Suprapubic skin (tissue), 4 donors: ENCODE measurements at places on chromosomes 2 and 18. TPM values are rescaled to one million over a fixed set of nuclear protein-coding genes. Genes with fewer than 3 reads are reported as not detected.

CD302 gene
- 32.3 TPM for total RNA-seq

DNA sequence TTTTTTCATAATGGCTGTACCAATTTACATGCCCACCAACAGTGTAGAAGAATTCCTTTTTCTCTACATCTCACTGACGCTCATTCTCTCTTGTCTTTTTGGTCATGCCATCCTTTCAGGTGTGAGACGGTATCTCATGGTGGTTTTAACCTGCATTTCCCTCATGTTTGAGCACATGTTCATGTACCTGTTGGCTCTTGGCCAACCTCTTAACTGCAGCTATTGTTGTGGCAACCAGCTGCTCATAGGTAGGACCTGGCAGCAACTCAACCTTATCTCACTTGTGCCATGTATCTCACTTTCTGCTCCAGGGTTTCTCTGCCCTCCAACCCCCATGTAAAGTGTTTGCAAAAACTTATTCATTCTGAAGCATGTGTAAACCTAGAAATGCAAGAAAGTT is 167.5 kb downstream of the UPP2 start:
- no peaks in the 10 kb centered on the region for H3K4me1 ChIP-seq
- DNase-seq: no peak
- no peak overlapping the region for H3K4me3 ChIP-seq
- H3K36me3 ChIP-seq: no peaks in the 10 kb centered on the region

- no peak overlapping the region for H3K4me3 ChIP-seq
- H3K36me3 ChIP-seq: no peaks in the 10 kb centered on the region
- no peaks in the 10 kb centered on the region for H3K27me3 ChIP-seq
- DNase-seq: no peak
- H3K27ac ChIP-seq: no peak overlapping the region
These were observed 44.2 kb downstream of the DPYSL5 start for GRCh38 chr2:26892133-26892532.

- no peaks in the 10 kb centered on the region for H3K27me3 ChIP-seq
- no peak overlapping the region for H3K27ac ChIP-seq
- DNase-seq: no peak
- no peak overlapping the region for H3K4me3 ChIP-seq
These were observed 18.4 kb upstream of the YES1 start for GRCh38 chr18:830315-830901.

TANC1 gene
- 69.8 TPM for total RNA-seq

- H3K27me3 ChIP-seq: no peaks in the 10 kb centered on the region
- peaks cover 11% of the 10 kb centered on the region for H3K4me1 ChIP-seq
- DNase-seq: no peak
- H3K4me3 ChIP-seq: peak within 1 kb of the TSS; percentile 51
- no peak within 1 kb of the TSS for H3K27ac ChIP-seq
These were observed at the start of gene CSRNP3 for GRCh38 chr2:165469417-165469816. TSS of gene CSRNP3 (plus strand) at chr2:165469698. CDS start at chr2:165595066, 125,368 bp downstream.

MROH2A gene
- not detected for total RNA-seq

- no peak overlapping the region for H3K27ac ChIP-seq
- no peaks in the 10 kb centered on the region for H3K4me1 ChIP-seq
- H3K4me3 ChIP-seq: no peak overlapping the region
- peaks cover 15% of the 10 kb centered on the region for H3K27me3 ChIP-seq
- H3K36me3 ChIP-seq: no peaks in the 10 kb centered on the region
- DNase-seq: no peak
These were observed 65.7 kb downstream of the CELF4 start for GRCh38 chr18:37499913-37500312.

CAPN14 gene
- total RNA-seq: 0.70 TPM

DNA sequence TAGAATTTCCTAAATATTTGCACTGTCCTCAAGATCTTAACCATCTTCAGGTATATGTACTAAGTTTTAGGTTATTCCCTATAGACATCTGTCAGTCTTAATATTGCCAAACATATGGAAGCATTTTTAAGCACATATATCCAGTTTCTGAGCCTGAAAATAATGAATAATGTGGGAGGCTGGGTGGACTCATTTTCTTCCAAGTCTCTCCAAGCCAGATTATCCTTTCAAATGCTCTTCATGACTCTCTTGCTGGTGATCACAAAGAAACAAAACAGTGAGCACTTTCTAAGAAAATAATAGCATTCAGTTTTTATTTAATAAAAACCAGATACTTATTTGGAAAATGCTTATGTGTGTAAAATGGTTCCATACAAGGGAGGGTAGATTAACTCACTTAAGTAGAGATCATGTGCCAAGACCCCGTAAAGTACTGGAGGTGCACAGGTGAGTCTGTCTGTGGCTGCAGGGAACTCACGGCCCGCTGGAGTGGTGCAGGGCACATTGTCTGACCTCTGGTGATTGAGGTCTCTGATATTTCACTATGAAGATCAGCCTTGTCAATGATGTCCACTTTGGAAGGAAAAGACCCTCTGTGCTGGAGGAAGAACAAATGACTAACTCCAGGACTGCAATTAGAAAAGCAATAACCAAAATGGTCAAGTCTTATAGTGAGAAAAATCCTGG is 161.6 kb downstream of the TMEM18 start:
- no peaks in the 10 kb centered on the region for H3K4me1 ChIP-seq
- no peaks in the 10 kb centered on the region for H3K36me3 ChIP-seq
- no peak overlapping the region for H3K4me3 ChIP-seq
- H3K27ac ChIP-seq: no peak overlapping the region

DNA sequence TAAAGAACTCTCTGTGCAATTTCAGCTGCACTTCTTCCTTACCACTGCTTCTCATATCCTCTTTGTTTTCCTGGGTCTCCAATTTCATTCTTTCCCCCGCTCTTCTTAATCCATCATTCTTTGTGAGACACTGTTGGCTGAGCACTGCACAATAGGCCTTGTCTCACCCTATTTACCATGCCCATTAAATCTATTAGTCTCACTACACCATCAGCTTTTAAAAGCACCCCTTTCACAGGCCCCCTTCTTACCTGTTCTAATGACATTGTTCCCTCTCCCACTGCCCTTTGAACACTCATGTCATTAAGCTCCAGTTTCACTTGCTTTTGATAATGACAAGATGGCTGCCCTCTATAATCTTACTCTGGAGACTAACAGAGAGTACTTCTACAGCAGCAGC is 404.1 kb upstream of the ACVR2A start:
- DNase-seq: no peak
- no peaks in the 10 kb centered on the region for H3K36me3 ChIP-seq
- H3K4me1 ChIP-seq: no peaks in the 10 kb centered on the region
- H3K27me3 ChIP-seq: no peaks in the 10 kb centered on the region

DNA sequence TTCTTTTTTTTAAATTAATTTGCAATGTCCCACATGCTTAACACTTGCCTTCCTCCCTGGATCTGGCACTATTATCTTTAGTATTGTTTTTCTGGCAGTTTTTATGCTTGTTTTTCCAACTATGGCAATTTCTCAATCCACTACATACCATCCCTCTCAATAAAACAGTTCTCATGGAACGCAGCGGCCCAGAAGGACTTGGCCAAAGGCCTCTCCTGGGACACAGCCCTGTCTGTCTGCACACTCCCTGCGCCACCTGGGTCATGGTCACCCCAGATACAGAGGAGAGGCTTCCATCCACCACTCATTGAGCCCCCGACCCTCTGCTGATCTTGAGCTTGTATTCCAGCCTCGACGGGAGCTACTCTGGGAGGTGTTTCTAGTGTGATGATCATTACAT is 91.2 kb downstream of the TWIST2 start:
- H3K36me3 ChIP-seq: no peaks in the 10 kb centered on the region
- no peak overlapping the region for H3K4me3 ChIP-seq
- peak overlapping the region; percentile 18 for H3K27ac ChIP-seq
- H3K27me3 ChIP-seq: no peaks in the 10 kb centered on the region

- H3K27ac ChIP-seq: peak overlapping the region; percentile 16
- no peak overlapping the region for H3K4me3 ChIP-seq
- H3K36me3 ChIP-seq: no peaks in the 10 kb centered on the region
- peaks cover 18% of the 10 kb centered on the region for H3K4me1 ChIP-seq
These were observed 64.7 kb upstream of the MGAT5 start for GRCh38 chr2:134189009-134189720.

- H3K27me3 ChIP-seq: no peaks in the 10 kb centered on the region
- H3K4me3 ChIP-seq: no peak overlapping the region
- no peak for DNase-seq
- no peak overlapping the region for H3K27ac ChIP-seq
- H3K36me3 ChIP-seq: peaks cover 40% of the 10 kb centered on the region
These were observed 14.0 kb downstream of the TYMS start for GRCh38 chr18:671405-671804.

DNA sequence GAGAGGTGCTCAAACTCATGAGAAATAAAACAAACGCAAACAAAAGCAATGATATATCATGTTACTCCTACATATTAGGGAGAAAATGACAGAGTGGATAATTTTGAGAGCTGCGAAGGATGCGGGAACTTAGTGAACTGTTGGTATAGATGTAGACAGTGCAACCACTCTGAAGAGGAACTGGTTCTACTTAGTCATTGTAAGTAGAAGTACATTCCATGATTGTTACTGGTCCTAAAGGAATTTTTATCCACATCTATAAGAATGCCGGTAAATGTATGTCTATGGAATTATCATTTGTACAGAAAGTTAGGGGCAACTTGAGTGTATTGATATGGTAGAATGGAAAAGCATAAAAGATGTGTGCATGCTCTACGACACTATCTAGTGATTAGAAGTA is 1238.4 kb downstream of the LRP1B start:
- no peaks in the 10 kb centered on the region for H3K27me3 ChIP-seq
- H3K4me3 ChIP-seq: no peak overlapping the region
- no peaks in the 10 kb centered on the region for H3K36me3 ChIP-seq
- no peak for DNase-seq
- no peaks in the 10 kb centered on the region for H3K4me1 ChIP-seq

RAB27B gene
- 18.0 TPM for total RNA-seq

GRCh38 chr2:134763164-134763710 is 44.4 kb upstream of the TMEM163 start:
- H3K4me3 ChIP-seq: no peak overlapping the region
- H3K36me3 ChIP-seq: no peaks in the 10 kb centered on the region
- DNase-seq: no peak
- no peaks in the 10 kb centered on the region for H3K27me3 ChIP-seq
- no peaks in the 10 kb centered on the region for H3K4me1 ChIP-seq
- no peak overlapping the region for H3K27ac ChIP-seq

- H3K4me1 ChIP-seq: peaks cover 23% of the 10 kb centered on the region
- H3K36me3 ChIP-seq: peaks cover 23% of the 10 kb centered on the region
- no peaks in the 10 kb centered on the region for H3K27me3 ChIP-seq
- DNase-seq: no peak
- no peak overlapping the region for H3K4me3 ChIP-seq
These were observed 291.5 kb upstream of the CCDC68 start for GRCh38 chr18:55250768-55251173.

- no peak for DNase-seq
- H3K4me1 ChIP-seq: no peaks in the 10 kb centered on the region
- no peaks in the 10 kb centered on the region for H3K27me3 ChIP-seq
- no peaks in the 10 kb centered on the region for H3K36me3 ChIP-seq
- H3K4me3 ChIP-seq: no peak overlapping the region
These were observed 59.3 kb upstream of the ANKRD44 start for GRCh38 chr2:197369933-197370320.

- no peak overlapping the region for H3K4me3 ChIP-seq
- H3K27ac ChIP-seq: no peak overlapping the region
- peaks cover 19% of the 10 kb centered on the region for H3K4me1 ChIP-seq
- no peaks in the 10 kb centered on the region for H3K27me3 ChIP-seq
These were observed 21.0 kb downstream of the SMAD2 start for GRCh38 chr18:47909484-47909883.

DNA sequence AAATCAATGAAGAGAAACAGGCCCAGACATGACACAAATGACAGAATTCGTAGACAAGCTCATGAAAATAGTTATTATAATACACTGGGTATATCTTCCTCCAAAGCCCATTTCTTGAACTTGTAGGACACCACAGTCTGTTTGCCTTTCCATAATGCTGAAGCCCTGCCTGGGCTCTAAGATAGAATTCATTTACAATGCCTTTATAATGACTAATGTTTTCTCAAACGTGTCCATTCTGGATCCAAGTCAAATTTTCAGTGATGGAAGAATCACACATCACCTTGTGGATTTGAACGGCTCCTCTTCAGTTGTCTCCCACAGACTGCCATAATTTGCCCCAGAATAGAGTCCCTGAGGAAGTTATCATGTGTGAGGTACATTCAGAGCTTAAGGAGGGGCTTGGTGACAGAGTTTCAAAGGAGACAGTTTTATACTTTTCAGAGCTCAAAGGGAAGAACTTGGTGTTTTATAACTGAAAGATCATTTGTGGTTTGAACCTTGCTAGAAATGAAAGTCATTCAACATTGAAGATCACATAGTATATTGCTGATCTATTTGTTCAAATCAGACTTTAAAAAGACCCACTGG is 38.2 kb downstream of the CASP8 start:
- no peak for DNase-seq
- no peaks in the 10 kb centered on the region for H3K4me1 ChIP-seq
- H3K36me3 ChIP-seq: no peaks in the 10 kb centered on the region
- H3K27me3 ChIP-seq: no peaks in the 10 kb centered on the region

TTC27 gene
- total RNA-seq: 14.0 TPM

- no peaks in the 10 kb centered on the region for H3K27me3 ChIP-seq
- H3K36me3 ChIP-seq: peaks cover 5% of the 10 kb centered on the region
- no peak overlapping the region for H3K4me3 ChIP-seq
- H3K27ac ChIP-seq: no peak overlapping the region
These were observed 57.6 kb downstream of the SFXN5 start for GRCh38 chr2:73013936-73014335.

ST6GAL2 gene
- 5.3 TPM for total RNA-seq

DNA sequence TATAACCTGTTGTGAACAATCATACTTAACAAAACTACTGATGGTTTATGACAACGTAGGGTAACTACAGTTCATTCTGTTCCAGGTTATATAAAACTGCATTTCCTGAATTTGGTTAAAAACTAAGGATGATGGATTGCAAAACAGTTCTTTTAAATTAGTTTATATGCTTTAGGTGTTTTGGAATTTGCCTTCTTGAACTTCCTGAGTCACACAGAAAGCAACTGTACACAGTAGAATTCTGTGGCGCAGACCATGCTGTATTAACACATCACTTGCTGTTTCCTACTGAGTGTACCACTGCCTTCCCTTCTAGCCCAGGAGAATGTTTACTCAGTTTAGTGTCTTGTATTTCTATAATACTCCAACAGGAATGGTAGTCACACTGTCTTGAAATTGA is 19.4 kb downstream of the ITGB1BP1 start:
- H3K27me3 ChIP-seq: no peaks in the 10 kb centered on the region
- no peak overlapping the region for H3K27ac ChIP-seq
- DNase-seq: no peak
- H3K4me3 ChIP-seq: no peak overlapping the region
- H3K4me1 ChIP-seq: peaks cover 10% of the 10 kb centered on the region

DNA sequence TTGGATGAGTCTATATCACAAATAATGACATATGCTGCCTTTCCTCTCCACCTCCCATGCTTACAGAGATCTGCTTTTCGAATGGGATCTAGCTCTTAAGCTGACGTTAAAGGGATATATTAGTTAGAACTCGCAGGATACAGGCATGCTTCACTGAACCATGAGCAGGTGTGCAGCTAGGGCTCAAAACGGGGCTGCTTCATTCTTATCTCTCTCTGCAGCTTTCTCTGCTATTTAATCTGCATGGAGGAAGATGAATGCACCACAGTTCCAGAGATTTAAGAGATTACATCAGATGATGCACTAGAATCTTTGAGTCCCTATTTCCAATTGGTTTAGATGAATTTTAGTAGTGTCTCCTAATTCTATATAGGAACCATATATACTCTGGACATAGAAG is 327.0 kb downstream of the RAD51AP2 start:
- no peaks in the 10 kb centered on the region for H3K4me1 ChIP-seq
- no peak overlapping the region for H3K27ac ChIP-seq
- no peak overlapping the region for H3K4me3 ChIP-seq
- no peak for DNase-seq
- H3K27me3 ChIP-seq: no peaks in the 10 kb centered on the region
- no peaks in the 10 kb centered on the region for H3K36me3 ChIP-seq
